Transverse colon (tissue), 4 donors: ENCODE measurements at places on chromosomes 7 and 10.

- no peak for DNase-seq
Measured at GRCh38 chr10:28925121-28925663, 247.9 kb downstream of the BAMBI start.

- DNase-seq, result no peak
Measured at GRCh38 chr10:84237199-84238051, 3.9 kb downstream of the LRIT1 start.

DNA sequence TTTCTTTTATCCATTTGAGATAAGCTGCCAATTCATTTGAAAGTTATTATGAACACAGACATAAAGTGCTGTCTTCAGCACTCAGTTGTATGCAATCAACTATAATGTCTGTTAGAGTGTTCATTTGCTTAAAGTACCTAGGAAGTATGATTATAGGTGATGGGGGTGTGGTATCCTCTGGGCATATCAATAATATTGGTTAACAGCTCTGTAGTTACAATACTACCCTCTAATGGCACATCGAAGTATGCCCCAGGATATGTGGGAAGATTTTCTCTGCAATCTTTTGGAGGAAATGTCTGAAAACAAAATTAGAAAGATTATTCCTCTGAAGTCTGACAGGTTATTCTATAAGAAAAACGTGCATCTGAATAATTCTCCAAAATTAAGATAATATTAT, 429.7 kb downstream of the ARL4A start:
- DNase-seq, result no peak

DNA sequence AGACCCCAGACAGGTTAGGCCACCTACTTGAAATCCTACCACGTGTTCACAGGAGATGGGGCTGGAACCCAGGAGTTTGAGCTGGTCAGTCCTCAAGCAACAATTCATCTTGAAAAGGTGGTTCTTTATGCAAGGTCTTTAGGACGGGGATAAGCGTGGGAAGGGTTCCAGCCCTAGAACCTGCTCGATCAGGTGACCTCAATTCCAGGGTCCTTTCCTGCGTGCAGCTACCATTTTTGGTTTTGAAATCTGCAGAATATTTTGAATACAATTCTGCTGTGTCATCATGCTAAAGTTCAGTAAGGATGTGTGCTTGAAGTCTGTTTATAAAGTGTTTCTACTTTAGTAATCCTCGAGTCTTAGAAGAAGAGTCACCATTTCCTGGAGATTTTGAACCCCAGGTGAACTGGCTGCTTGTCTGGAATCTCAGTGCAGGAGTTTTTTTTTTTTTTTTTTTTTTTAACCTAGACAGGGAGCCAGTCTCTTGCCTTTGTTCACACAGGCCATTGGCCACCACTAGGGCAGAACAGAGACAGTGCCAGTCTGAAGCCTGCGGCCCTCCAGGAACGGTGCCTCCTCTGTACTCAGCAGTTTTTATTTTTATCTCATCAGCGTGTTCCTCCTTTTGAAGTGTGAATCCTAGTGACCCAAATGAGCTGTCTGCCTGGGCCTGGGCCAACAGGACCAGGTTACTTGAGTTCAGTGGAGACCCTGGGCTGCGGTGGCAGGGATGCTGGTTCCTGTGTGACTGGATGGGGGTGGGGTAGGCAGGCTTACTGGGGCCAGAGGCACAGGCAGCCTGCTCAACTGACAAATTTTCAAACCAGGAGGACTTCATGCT, 54.6 kb downstream of the EEPD1 start:
- DNase-seq, result peak; percentile 54

- DNase-seq, result no peak
Measured at GRCh38 chr10:60384011-60384410, 5.7 kb downstream of the ANK3 start.

GRCh38 chr10:121830101-121830500, 97.7 kb downstream of the ATE1 start:
- DNase-seq, result no peak

DNA sequence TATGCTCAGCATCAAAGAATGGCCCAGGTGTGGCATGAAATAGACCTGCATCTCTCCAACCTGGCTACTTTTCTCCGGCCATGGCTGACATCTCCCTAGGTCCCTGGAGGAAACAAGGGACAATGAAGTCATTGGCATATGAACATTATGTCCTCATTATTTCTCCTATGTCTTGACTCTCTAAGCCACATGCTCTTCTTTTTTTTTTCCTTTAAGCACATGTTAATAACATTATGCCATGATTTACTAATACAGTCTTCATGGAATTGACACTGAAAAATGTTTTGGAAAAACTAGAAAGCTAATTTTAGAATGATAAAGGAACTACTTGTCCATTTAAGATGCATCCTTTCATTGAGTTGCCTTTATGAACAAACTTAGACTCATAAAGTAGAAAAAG, 628.9 kb downstream of the TNS3 start:
- DNase-seq, result no peak

DNA sequence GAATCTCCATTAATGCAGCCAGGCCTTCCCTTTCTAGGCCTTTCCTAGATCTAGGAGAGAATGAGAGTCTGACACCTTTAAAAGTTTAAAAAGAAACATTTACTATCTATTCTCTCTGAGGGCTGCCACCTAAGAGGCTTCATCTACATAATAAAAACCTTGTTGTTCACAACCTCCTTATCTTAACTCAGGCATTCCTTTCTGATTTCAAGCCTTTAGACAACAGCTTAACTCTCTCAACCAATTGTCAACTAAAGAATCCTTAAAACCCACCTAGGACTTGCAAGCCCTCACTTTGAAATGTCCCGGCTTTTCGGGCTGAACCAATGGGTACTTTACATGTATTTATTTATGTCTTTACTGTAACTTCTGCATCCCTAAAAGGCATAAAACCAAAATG, 64.3 kb upstream of the RET start:
- DNase-seq, result no peak

DNA sequence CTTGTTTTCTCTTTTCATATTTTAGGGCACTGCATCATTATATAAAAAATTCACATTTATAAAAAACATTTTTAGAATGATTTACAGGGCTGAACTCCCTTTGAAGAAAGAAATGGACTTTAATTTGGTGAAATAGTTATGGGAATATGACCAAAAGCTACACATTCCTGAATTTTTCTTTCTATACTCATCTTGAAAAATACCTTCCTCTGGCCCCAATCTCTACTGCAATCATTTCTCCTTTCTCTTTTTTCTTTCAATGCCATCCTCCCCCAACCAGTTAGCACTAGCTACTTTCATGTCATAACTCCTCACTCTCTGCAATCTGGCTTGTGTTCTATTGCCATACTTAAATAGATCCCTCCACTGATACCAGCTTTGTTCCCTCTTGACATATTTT, 6.2 kb downstream of the WNT8B start:
- no peak for DNase-seq

- no peak for DNase-seq
Measured at GRCh38 chr7:93877742-93878141, 12.8 kb downstream of the TFPI2 start.

GRCh38 chr10:96998329-96998888, 166.3 kb downstream of the LCOR start:
- no peak for DNase-seq

DNA sequence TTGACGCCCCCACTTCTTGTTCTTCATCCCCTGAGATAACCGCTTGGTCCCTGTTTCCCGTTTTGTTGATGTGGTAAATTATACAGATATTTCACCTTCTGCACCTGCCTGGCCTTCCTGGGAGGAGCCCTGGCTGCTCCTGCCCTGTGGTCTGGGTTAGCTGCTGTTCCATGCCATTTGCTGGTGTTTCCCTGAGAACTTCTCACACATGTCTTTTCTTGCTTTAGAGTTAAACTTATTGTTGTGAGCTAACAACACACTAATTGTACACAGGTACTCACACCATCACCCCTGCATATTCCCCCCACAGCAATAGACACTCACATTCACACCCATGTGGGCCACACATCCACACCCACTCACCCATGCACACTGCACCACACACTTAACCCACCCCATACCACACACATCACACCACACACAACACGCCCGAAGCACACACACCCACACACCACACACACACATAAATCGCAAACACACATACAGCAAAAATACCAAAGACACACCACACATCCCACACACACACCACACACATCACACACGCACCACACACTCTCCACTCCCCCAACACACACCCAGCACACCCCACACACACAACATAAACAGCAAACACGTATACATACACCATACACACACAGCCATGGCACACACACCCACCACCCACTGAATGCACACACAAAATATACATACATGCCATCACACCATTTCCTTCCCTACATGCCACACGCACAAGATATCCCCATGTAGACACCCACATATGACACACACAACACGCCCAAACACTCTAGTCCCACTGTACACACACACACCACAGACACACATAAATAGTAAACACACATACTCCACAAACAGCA, 19.4 kb upstream of the ANTXRL start:
- no peak for DNase-seq

GRCh38 chr10:71427246-71427645, 30.5 kb downstream of the CDH23 start:
- DNase-seq, result no peak

GRCh38 chr7:69963393-69963792, 365.1 kb downstream of the AUTS2 start:
- DNase-seq, result no peak

DNA sequence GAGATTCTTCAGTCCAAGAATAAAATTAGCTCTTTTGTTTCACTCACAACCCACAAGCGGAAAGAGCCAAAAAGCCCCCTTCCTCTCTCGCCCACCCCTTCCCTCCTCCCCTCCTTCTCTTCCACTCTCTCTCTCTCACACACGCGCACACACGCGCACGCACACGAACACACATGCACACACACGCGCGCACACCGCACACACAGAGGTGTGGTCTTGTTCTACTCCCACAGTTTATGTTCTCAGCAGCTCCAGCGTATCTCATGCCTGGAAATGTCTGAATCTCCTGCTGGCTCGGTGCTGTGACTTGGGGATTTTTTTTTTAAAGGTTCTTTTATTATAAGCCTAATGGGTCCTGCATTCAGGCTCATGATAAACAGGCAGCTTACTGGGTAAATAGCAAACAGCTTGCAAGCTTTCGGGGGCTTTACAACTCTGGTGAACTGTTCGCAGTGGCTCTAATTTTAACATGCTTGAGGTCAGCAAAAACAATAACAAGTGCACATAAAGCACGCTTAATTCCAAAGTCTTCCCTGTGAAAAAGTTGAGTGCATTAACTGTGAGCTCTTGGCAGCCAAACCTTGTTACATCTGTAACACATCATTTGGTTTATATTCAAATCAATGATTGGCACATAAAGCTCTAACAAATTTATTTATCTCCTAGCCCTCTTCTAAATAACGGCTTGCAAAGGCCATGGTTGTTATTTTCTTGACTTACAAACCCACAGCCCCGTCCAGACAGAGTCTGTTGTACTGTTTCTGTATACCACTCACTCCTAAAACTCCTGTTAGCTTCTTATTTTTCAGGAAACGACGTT, 424.1 kb upstream of the MGMT start:
- DNase-seq, result no peak

- DNase-seq, result no peak
Measured at GRCh38 chr7:123725586-123726171, 23.1 kb downstream of the WASL start.

DNA sequence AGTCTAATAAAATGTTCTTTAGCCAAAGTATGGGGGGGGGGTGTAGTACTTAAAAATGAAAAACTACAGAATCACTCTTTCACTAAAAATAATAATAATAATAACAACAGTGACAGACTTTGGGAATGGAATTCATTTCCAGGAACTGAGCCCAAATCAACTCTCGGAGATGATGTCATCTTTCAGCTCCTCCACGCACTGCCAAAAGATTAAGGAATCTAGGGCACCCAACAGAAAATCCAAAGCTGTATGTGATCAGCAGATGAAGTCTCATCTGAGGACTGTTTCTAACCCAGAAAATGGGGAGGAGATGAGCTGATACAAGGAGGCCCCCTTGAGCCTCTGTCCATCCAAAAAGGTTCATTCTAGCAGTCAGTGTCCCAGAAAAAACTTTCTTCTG, 54.5 kb downstream of the GRB10 start:
- no peak for DNase-seq

DNA sequence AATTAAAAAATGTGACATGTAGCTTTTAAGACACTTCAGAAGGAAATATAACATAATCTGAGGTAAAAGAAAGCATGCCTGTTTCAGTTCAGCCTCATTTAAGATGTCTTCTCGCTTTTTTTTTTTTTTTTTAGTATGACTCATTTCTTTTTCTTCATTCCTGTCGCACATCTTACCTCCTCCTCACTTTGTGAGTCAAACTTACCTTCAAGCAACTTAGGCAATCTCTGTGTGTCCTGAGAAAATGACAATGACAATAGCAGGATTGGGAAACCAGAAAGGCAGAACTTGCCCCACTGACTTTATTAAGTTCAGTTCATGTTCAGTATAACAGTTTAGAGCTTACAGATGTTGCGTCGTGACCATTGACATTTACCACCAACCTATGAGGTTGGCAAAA, 7.7 kb downstream of the PTN start:
- DNase-seq, result no peak

GRCh38 chr10:61438141-61438988, 14.8 kb downstream of the TMEM26 start:
- no peak for DNase-seq

DNA sequence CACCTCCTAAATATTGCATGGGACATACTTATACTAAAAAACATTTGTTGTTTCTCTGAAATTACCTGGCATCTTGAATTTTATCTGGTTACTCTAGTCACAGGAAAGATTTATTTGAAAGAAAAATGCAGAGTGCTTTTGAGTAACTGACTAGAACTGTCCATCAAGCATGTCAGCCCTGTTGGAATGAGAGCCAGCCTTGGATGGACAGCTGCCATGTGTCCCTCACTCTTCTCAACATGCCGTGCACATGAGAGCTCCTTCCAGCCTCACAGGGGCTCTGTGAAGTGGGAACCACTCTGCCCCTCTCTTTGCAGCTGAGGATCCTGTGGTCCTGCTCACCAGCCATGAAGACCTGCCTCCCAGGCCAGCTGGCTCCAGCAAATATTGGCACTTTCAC, 118.3 kb upstream of the SHH start:
- DNase-seq, result no peak

DNA sequence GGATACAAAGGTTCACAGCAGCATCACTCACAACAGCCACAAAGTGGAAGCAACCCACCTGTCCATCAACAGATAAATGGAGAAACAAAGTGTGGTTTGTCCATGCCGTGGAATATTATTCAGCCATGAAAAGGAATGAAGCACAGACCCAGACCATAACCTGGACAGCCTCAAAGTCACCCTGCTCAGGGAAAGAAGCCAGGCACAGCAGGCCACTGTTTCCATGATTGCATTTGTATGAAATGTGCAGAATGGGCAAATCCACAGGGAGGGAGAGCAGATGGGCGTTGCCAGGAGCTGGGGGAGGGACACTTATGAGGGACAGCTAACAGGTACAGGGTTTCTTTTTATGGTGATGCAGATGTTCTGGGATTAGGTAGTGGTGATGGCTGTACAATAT, 30.3 kb downstream of the FOXL3 start:
- DNase-seq, result peak; percentile 46

- no peak for DNase-seq
Measured at GRCh38 chr10:121375172-121375571, 223.1 kb downstream of the FGFR2 start.

- no peak for DNase-seq
Measured at GRCh38 chr10:96436035-96436434, 77.2 kb upstream of the OPALIN start.

- no peak for DNase-seq
Measured at GRCh38 chr7:135853499-135853898, 104.9 kb upstream of the FAM180A start.
